Vagina (tissue), 2 donors: ENCODE measurements at places on chromosomes 4 and X. TPM values are rescaled to one million over a fixed set of nuclear protein-coding genes. Genes with fewer than 3 reads are reported as not detected.

- peaks cover 99% of the 10 kb centered on the region for H3K4me1 ChIP-seq
- no peaks in the 10 kb centered on the region for H3K27me3 ChIP-seq
- peak overlapping the region; percentile 98 for H3K27ac ChIP-seq
- DNase-seq, result no peak
- no peaks in the 10 kb centered on the region for H3K36me3 ChIP-seq
Measured at GRCh38 chr4:38672074-38672396, 8.0 kb downstream of the KLF3 start.

DNA sequence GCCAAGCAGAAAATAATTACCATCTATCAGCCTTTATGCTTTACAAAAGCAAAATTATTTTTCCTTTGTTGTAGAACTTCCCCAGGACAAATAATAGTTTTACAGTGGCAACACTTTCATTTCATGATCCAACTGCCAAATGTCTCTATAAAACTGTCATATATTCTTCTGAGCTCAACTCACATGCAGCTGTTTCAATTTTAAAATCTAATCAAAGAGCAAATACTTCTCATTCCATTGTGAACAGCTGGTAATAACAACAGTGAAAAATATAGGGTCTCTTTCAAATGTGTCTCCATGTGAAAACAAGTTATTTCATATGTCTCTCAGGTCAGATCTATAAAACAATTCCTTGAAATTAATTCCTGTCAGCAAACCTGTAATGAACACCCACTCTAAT lies 270.6 kb upstream of the SLC7A11 start:
- no peak overlapping the region for H3K27ac ChIP-seq
- H3K4me1 ChIP-seq, result no peaks in the 10 kb centered on the region
- no peaks in the 10 kb centered on the region for H3K36me3 ChIP-seq
- DNase-seq, result no peak

GRCh38 chr4:32268863-32269262 lies 1548.7 kb downstream of the PCDH7 start:
- H3K36me3 ChIP-seq, result no peaks in the 10 kb centered on the region
- no peak overlapping the region for H3K4me3 ChIP-seq
- H3K27me3 ChIP-seq, result no peaks in the 10 kb centered on the region

DNA sequence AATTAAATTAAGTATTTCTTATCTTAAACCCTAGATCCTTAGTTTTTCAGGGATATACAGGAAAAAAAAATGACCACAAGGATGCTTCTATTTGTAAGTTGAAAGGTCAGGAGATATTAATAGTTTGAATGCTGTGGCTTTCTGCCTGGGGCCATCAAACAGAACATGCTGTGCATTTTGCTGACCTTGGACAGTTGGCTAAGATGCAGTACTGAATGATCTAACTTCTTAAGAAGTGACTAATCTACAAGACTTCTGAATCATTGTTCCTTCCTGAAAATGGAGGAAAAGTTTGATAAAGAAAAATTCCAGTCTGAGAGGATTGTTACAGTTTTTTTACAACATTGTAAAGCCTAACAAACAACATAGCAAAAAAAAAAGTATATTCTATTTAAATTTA lies 237.8 kb upstream of the JADE1 start:
- no peaks in the 10 kb centered on the region for H3K27me3 ChIP-seq
- no peaks in the 10 kb centered on the region for H3K36me3 ChIP-seq
- no peak overlapping the region for H3K4me3 ChIP-seq
- H3K27ac ChIP-seq, result peak overlapping the region; percentile 54
- H3K4me1 ChIP-seq, result peaks cover 27% of the 10 kb centered on the region

The EDNRA gene
- 41.5 TPM for total RNA-seq

The SPINK2 gene
- 4.4 TPM for total RNA-seq

The DACH2 gene
- not detected for total RNA-seq

DNA sequence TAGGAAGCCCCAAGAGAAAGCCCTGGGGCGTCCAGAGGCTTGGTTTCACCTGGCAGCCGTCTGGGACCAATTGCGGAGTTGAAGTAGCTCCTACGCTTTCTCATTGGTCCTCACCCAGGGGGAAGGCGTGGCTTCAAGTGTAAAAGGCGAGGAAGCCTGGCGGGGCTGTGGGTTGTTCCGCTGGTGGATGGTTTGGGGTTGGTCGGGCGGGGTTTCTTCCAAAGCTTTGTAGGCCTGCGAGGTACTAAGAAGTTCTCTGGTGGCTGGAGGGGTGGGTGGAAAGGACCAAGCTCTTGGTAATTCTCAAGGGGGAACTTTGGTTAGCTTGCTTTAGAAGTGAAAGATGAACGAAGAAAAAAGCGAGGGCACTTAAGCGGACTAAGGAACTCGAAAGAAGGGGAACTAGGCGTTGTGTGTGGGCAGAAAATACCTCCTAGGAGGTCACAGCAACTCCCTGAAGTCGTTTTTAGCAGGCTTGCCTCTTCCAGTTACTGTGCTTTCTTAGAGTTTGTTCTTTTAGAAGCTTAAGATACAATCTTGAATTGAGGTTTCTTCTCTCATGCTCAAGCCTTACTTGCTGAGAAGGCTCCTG lies 36.6 kb downstream of the CCNG2 start:
- no peaks in the 10 kb centered on the region for H3K27me3 ChIP-seq
- no peak for DNase-seq
- H3K27ac ChIP-seq, result no peak overlapping the region
- H3K4me3 ChIP-seq, result no peak overlapping the region
- no peaks in the 10 kb centered on the region for H3K4me1 ChIP-seq

DNA sequence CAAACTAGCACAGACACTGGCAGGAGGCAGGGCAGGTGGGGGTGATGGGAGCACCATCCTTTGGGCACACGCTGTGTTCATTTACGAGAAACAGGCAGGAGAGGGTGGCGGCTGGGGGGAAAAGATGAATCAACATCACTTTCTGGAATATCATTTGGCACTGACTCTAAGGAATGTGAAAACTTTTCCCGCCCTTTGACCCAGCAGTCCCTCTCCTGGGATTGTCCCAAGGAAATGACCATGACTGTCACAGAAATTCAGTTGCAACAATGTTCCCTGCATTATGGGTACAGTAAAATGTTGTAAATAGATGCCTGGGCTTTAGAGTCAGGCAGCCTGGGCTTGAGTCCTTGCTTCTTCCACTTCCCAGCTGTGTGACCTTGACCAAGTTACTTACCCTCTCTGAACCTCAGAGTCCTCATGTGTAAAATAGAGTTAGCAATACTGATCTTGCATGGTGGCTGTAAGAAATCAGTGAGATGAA lies 58.6 kb downstream of the ABLIM2 start:
- H3K4me1 ChIP-seq, result peaks cover 15% of the 10 kb centered on the region
- no peak overlapping the region for H3K27ac ChIP-seq
- no peak overlapping the region for H3K4me3 ChIP-seq
- no peaks in the 10 kb centered on the region for H3K36me3 ChIP-seq
- H3K27me3 ChIP-seq, result no peaks in the 10 kb centered on the region
- DNase-seq, result no peak

The CXCL8 gene
- total RNA-seq, result 0.49 TPM

DNA sequence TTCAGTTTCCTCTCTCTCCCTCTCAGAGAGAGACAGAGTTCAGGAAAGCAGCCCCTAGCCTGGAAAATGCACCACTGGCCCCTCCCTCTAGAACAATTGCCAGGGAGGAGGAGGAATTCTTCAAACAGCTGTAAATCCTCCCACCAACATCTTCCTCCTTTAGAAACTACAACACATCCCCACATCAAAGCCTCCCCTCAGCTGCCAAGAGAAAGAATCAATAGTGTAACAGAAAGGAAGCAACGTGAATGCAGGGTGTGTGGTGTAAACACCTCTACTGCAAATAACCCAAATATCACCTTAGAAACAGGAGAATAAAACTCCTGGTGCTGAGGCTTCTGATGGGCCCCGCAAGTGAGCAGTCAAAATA lies 249.9 kb upstream of the GATB start:
- no peaks in the 10 kb centered on the region for H3K36me3 ChIP-seq
- no peak for DNase-seq
- H3K4me3 ChIP-seq, result no peak overlapping the region
- no peaks in the 10 kb centered on the region for H3K27me3 ChIP-seq
- no peak overlapping the region for H3K27ac ChIP-seq

- DNase-seq, result no peak
- H3K27ac ChIP-seq, result no peak overlapping the region
- H3K4me3 ChIP-seq, result no peak overlapping the region
Measured at GRCh38 chrX:106718709-106719108, 7.8 kb upstream of the RNF128 start.

DNA sequence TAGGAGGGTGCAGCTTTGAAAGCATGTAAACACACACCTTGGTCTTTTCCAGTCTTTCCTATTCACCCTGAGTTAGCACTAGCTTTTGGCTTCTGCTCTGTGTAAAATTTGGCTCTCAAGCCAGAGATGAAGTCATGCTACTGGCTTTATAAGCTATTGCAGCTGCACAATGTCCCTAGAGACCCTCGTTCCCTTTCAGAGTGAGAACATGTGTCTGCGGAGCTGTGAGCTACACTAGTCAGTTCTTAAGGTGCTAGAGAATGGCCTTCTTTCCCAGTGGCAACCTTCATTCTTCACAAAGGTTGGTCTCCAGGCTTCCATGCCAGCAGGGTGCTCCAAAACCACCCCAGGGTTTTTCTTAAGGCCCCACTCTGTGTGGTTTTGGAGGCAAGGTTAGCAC lies 199.1 kb downstream of the SPATA18 start:
- no peak for DNase-seq
- no peaks in the 10 kb centered on the region for H3K36me3 ChIP-seq
- H3K27me3 ChIP-seq, result no peaks in the 10 kb centered on the region
- H3K4me3 ChIP-seq, result no peak overlapping the region

- no peaks in the 10 kb centered on the region for H3K27me3 ChIP-seq
- no peaks in the 10 kb centered on the region for H3K36me3 ChIP-seq
- no peak overlapping the region for H3K27ac ChIP-seq
- peaks cover 18% of the 10 kb centered on the region for H3K4me1 ChIP-seq
- no peak for DNase-seq
Measured at GRCh38 chr4:190017357-190018200, 9.5 kb downstream of the FRG2 start.

- H3K4me3 ChIP-seq, result no peak overlapping the region
- H3K36me3 ChIP-seq, result no peaks in the 10 kb centered on the region
- no peak overlapping the region for H3K27ac ChIP-seq
- no peaks in the 10 kb centered on the region for H3K27me3 ChIP-seq
- no peaks in the 10 kb centered on the region for H3K4me1 ChIP-seq
- DNase-seq, result no peak
Measured at GRCh38 chr4:73662709-73663546, 42.7 kb upstream of the RASSF6 start.

- no peaks in the 10 kb centered on the region for H3K4me1 ChIP-seq
- no peak overlapping the region for H3K27ac ChIP-seq
- H3K4me3 ChIP-seq, result no peak overlapping the region
- no peaks in the 10 kb centered on the region for H3K36me3 ChIP-seq
- no peak for DNase-seq
Measured at GRCh38 chr4:185576314-185576961, 41.1 kb upstream of the PDLIM3 start.

The XAGE1B gene
- not detected for total RNA-seq

The S100G gene
- total RNA-seq, result not detected

GRCh38 chr4:48305508-48305907 lies 35.8 kb upstream of the SLAIN2 start:
- H3K4me3 ChIP-seq, result no peak overlapping the region
- H3K27ac ChIP-seq, result no peak overlapping the region
- H3K36me3 ChIP-seq, result no peaks in the 10 kb centered on the region
- no peak for DNase-seq

GRCh38 chr4:184953971-184954370 lies 64.3 kb upstream of the HELT start:
- H3K4me3 ChIP-seq, result no peak overlapping the region
- H3K27me3 ChIP-seq, result no peaks in the 10 kb centered on the region
- peaks cover 6% of the 10 kb centered on the region for H3K4me1 ChIP-seq
- DNase-seq, result no peak
- H3K27ac ChIP-seq, result no peak overlapping the region
- no peaks in the 10 kb centered on the region for H3K36me3 ChIP-seq

GRCh38 chr4:159227984-159228383 lies 125.1 kb downstream of the RAPGEF2 start:
- H3K36me3 ChIP-seq, result no peaks in the 10 kb centered on the region
- peaks cover 24% of the 10 kb centered on the region for H3K4me1 ChIP-seq
- peak overlapping the region; percentile 3 for H3K27ac ChIP-seq
- DNase-seq, result no peak

The ARHGAP6 gene
- total RNA-seq, result 15.7 TPM

The DNAAF6 gene
- not detected for total RNA-seq

DNA sequence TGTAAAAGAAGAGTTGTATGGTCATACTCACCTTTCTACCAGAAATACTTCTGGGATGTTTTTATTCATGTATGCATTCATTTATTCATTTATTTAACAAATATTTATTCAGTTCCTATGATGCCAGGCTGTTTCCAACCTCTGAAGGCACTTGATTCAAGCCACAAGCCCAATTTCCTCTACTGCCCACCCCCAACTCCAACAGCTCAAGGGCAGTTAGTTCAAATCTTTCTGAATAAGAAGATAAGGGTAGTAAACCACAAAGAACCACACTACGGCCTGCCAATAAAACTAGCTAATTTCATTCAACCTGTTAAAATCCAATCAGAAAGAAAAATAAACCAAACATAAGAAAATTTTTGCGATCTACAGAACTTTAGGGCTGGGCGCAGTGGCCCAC lies 31.2 kb downstream of the LRBA start:
- H3K4me3 ChIP-seq, result no peak overlapping the region
- H3K4me1 ChIP-seq, result no peaks in the 10 kb centered on the region
- H3K36me3 ChIP-seq, result no peaks in the 10 kb centered on the region
- no peak overlapping the region for H3K27ac ChIP-seq
- no peaks in the 10 kb centered on the region for H3K27me3 ChIP-seq

DNA sequence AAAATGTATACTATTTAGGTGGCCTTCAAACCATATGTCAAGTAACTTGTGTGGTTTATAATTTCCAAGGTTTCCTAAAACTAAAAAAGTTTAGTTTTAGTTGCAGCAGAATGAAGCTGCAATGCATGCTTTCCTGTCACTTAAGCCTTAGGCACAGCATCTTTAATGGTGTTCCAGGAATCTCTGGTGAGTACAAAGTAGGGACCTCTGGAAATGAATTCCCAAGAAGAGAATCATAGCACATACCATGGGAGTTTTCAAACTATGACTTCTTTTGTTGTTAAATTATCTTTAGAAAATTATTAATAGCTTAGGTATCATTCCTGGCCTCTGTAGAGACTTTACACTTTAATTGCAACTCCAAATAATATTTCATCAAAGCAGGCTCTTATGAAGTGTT lies 1005.9 kb upstream of the PABPC4L start:
- no peaks in the 10 kb centered on the region for H3K27me3 ChIP-seq
- no peak overlapping the region for H3K27ac ChIP-seq
- DNase-seq, result no peak
- no peak overlapping the region for H3K4me3 ChIP-seq
- H3K4me1 ChIP-seq, result no peaks in the 10 kb centered on the region
- no peaks in the 10 kb centered on the region for H3K36me3 ChIP-seq

The LAS1L gene
- 17.9 TPM for total RNA-seq

DNA sequence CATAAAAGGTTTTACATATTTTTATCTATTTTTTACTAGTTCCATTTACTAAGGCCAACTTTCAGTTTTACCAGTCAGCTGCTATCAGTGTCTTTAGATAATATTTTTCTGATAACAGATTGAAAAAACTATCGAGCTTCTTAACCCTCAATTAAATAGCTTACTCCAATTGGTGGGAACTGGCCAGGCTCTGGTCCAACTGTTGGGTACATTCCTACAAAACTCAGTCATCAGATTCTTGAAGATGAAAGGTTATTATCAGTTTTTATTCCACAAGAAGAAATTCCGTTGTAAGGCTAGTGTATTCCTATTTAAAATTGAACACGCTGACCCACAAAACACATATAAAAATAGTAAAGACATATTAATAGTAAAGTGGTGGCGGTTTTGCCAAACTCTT lies 346.2 kb downstream of the MAPK10 start:
- H3K36me3 ChIP-seq, result peaks cover 9% of the 10 kb centered on the region
- no peak for DNase-seq
- H3K27ac ChIP-seq, result no peak overlapping the region
- H3K4me3 ChIP-seq, result no peak overlapping the region
- H3K27me3 ChIP-seq, result no peaks in the 10 kb centered on the region
